ENCODE measurements at places on chromosomes 3 and 15.

DNA sequence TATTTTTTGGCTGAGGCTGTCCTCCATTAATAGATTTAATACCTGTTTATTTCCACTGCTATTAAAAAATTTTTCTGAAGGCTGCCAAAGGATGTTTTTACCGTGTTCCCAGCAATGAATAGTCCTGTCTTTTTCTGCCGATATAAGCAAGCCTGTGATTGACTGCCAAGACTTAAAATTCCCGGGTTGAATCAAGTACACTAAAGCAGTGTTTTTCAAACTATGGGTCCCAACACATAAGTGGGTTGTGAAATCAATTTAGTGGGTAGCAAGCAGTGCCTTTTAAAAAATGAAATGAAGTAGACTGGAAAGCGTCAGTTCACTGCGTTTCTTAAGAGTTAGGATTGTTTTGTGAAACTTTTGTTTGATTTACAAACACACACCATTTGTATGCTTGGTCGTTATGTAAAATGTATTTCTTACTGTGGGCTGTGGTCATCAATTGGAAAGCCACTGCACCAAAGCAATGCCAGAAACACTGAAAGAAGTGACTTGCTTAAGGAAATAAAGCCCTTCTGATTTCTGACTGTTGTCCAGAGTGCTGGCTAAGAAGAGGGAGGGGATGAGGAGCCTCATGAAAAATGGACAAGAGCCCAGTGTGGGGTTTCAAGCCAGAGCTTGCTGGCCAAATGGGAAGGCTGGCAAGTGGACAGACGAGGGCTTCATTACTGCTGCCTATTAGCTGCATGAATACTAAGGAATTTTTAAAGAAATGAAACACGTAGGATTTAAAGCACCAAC, 206.0 kb downstream of the THRB start:
- no peak for DNase-seq

DNA sequence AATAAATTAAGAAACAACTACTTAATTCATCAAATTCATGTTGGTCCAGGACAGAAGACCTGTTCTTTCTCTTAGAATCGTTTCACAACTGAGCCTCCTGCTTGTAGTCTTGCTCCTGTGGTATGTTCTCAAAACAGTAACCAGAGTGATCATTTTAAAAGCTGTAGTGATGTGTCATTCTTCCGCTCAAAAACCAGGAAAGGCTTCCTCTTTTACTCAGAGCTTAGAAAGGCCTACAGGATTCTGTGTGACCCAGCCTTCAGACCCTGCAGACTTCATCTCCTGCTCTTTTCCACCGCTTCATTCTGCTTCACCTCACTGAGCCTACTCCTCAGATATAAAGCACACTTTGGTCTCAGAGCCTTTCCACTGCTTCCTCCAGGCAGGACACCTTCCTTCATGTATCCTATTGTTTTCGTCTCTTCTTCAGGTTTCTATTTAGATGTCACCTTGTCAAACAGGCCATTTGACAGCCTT, 22.7 kb downstream of the ST6GAL1 start:
- no peak for DNase-seq

DNA sequence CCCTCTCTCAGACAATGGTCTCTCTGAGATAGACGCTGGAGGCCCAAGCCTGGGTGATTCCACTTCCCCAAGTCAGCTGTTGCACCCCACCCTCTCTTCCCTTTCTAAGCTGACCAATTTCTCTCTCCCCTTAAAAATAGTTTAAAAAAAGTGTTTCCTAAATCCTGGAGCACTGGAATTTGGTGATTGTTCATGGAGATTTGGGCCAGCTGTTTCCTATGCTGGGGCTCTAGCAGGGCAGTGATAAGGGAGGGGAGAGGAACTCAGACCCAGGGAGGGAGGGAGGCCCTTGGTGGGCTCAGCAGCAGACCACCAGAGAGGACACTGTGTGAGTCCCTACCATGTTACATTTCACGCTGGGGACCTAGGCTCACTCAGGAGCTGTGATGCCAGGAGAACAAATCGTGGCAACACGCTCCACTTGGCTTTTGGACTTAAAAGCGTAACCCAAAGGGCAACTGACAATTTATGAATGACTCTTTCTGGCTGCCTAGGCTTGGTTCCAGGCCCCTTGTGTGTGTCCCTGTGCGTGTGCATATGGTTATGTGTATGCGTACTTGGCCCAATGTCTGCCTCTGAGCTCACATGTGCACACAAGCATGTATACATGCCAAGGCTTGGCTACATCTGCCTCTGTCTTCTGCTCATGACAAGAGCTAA, 59.8 kb upstream of the INSYN1 start:
- no peak for DNase-seq

- no peak for DNase-seq
Observed at GRCh38 chr3:83023086-83023485, 1261.6 kb upstream of the GBE1 start.

DNA sequence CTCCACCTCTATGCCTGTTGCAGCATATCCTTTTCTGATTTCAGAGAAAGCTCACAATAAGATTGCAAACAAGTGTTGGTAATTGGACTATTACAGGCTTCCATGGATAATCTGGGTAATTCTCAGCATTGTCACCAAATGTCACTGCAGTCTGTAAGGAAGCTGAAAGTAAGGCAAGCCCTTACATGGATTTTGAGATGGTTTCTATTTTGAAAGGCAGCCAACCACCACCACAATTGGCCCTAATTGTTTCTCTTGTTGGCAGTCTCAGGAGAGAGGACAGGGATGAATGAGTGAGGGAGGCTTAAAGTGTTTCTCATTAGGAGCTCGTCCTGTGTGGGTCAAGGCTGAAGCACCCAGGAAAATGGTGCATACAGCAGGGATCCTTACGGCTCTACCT, 879.9 kb downstream of the TUSC7 start:
- no peak for DNase-seq

GRCh38 chr3:47899495-47900108, 96.7 kb downstream of the DHX30 start:
- no peak for DNase-seq

DNA sequence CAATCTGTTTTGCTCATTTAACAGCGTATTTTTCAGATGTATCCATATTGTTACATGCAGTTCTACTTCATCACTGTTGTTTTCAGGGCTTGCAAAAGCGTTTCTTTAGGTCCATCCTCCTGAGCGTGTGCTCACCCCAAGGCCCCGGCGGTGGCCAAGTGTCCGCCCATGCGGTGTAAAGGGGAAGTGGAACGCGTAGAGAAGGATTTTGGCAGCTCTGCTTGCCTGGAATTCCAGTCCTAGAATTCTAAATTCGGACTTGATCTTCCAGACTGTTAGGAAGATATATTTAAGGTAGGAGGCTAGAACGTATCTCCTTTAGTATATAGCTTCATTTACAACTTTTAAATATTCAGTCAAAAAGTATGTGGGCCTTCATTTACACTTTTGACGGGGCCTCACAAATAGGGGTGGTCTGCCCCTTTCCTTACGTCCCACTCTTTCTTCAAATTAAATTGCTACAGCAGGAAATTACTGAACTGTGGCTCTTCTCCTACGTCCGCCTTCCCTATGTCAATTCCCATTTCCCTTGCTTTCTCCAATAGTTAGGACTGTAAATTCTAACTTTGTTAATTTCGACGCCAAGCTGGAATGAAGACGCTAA, 609 bp upstream of the TBC1D23 start:
- no peak for DNase-seq

DNA sequence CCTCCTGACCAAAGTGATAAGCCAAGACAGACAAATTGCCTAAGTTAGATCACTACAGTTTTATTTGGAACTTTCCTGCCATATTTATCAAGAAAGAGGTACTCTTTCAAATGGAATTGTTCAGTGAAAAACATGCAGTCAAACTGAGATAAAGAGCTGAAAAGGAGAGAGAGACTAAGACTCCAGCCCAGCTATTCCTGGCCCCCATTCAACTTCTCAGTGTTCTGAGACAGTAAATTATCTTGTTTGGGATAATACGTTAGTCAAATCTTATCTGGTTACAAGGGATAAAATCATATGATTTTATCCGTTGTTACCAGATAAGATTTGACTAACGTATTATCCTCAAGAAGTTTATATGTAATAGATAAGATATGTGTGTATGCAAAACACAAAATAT, 67.6 kb upstream of the CMC1 start:
- no peak for DNase-seq

DNA sequence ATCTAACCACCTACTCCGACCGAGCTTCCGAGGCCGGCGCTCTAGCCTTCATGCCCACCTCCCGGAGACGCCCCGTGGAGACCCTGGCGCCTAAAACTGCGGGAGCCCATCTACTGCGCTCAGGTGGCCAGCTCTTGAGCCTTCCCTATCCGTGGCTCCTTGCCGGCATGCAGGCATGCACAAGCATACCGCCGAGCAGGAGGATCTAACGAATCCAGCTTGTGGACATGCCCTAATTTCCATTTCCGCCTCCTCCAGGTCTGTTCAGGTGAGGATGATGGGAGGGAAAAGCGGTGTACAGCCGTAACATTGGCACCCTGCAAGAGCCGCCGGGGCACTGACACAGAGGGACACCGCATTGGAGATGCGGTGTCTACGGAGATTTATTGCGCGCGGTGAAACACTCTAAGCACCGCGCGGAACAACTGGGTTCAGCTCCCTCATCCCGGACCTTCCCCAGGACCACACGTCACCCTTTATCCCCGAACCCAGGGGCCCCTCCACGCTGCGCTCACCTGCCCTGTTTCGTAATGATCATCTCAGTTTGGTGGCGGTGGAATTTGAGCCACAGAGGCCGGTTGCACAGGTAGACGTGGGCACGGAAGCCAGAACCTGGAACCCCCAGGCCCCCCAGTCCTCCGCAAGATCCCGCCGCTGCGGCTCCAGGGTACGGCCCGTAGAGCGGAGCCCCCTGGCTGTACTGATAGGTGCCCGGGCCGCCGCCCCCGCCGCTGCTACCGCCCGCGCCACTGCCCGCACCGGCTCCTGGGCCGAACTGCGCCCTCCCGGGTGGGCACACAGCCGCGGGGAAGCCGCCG, 1.0 kb downstream of the EOMES start:
- no peak for DNase-seq

- DNase-seq: no peak
Observed at GRCh38 chr15:40439960-40440742, 602 bp upstream of the BAHD1 start.

- DNase-seq: no peak
Observed at GRCh38 chr3:106343811-106344210, 475.0 kb upstream of the CBLB start.

GRCh38 chr3:65960087-65960486, 78.6 kb downstream of the MAGI1 start:
- peak; percentile 61 for DNase-seq

DNA sequence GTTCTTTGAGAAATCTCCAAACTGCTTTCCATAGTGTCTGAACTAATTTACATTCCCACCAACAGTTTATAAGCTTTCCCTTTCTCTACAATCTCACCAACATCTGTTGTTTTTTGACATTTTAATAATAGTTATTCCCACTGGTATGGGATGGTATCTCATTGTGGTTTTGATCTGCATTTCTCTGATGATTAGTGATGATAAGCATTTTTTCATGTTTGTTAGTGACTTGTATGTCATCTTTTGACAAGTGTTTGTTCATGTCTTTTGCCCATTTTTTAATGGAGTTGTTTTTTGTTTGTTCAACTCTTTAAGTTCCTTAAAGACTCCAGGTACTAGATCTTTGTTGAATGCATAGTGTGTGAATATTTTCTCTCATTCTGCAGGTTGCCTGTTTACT, 116.6 kb upstream of the TSC22D2 start:
- no peak for DNase-seq

- no peak for DNase-seq
Observed at GRCh38 chr15:47812470-47812999, 95.2 kb downstream of the SEMA6D start.

DNA sequence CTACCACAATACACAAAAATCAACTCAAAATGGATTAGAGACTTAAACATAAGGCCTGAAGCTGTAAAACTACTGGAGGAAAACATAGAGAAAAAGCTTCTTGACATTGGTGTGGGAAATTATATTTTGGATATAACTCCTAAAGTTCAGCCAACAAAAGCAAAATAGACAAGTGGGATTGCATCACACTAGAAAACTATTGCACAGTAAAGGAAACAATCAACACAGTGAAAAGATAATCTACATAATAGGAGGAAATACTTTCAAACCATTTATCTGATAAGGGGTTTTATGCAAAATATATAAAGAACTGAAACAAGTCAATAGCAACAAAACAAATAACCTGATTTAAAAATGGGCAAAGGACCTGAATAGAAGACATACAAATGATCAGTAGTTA, 37.6 kb upstream of the TP63 start:
- no peak for DNase-seq

DNA sequence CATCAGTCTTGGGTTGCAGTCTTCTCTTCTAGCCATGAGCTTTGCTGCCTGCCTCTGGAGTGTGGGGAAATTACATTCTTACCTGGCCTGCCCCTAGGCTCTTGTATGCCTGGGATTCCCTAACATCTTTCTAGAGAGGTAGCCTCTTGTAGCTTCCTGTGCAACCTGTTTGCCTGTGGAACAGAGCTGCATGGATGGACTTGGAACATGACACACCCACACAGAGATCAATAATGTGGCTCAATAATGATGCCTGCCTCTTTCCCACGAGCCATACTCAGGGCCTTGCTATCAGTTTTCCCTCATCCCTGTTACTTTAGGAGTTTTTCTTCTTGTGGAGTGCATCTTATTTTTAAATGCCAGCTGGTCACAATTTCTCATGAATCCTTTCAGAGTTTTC, 11.4 kb downstream of the CHCHD6 start:
- DNase-seq: no peak

DNA sequence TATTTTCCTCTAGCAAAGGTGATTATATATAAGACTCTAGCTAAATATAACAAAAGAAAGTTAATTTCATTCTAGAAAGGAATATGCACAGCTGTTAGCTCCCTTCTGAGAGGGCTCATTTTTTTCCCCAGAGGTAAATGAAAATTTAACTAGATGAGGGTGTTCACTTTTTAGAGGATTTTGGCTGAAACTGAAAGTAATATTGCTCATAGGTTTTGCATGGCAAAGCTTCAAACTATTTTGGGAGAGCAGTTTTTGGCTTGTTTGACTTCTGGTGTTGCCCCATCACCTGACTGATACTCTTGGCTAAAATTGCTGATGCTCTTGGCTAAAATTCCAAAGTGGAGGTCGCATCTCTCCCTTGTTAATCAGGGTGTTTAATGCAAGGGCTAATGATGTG, 311.9 kb downstream of the EDEM1 start:
- no peak for DNase-seq

GRCh38 chr3:74844428-74844827, 230.0 kb upstream of the CNTN3 start:
- DNase-seq: no peak
